ENCODE measurements at places on chromosomes 12 and 14.
A peak's percentile ranks its signal among the peaks of the same experiment; 100 is the strongest.

- DNase-seq: no peak
Observed at GRCh38 chr12:45131506-45131905, 80.6 kb upstream of the DBX2 start.

DNA sequence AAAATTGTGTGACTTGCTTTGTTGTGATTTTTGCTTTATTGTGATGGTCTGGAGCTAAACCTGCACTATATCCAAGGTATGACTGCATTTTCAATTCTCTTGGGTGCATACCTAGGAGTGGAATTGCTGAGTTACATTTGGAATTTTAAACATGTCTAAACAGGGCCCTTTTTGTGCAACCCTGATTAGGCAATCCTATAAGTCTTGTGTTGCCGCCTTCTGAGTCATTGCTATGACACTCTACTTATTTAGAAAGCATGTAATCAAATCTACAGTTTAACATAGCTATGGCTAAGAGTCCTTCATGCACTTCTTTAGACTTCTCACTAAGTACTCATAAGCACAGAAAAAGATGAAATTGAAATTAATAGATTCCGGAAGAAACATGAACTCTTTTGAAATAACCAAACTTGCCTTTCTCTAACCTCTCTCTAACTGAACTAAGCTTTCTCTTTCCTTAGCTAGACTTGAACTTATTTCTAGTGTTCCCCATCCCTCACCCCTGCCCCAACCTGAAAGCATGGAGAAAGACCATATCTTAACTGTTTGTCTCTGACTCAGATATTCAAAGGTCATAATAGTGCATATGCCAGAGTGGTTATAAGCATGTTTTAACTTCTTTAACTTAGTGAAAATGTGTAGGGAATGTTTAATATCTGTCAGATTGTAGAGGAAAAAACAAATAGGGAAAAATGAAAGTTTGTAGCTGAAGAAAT lies 203.0 kb downstream of the SNAPC1 start:
- no peak for DNase-seq

GRCh38 chr12:89576572-89577220 lies 50.8 kb upstream of the POC1B start:
- DNase-seq: no peak

GRCh38 chr14:81348061-81348460 lies 52.1 kb downstream of the STON2 start:
- no peak for DNase-seq

GRCh38 chr14:102565959-102566358 lies 26.5 kb upstream of the RCOR1 start:
- DNase-seq: no peak

- no peak for DNase-seq
Observed at GRCh38 chr12:56948881-56949280, 8.5 kb downstream of the RDH16 start.

DNA sequence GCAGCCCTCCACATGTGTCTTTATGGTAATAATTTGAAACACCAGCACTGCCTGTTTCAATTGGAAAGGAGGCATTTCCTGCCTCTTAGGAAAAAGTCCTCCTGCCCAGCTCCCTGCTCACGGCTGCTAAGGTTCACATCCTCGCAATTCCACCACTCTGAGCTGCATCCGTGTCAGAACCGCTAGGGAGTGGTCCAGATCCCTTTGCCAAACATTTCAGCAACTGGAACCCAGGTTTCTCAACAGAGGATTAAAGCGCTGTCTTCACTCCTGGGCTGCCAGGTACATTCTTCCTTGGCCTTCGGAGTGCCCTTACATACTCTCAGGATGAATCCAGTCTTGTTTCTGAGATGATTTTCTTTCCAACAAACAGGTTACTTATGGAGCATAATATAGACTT lies 23.3 kb downstream of the C14orf132 start:
- DNase-seq: no peak

DNA sequence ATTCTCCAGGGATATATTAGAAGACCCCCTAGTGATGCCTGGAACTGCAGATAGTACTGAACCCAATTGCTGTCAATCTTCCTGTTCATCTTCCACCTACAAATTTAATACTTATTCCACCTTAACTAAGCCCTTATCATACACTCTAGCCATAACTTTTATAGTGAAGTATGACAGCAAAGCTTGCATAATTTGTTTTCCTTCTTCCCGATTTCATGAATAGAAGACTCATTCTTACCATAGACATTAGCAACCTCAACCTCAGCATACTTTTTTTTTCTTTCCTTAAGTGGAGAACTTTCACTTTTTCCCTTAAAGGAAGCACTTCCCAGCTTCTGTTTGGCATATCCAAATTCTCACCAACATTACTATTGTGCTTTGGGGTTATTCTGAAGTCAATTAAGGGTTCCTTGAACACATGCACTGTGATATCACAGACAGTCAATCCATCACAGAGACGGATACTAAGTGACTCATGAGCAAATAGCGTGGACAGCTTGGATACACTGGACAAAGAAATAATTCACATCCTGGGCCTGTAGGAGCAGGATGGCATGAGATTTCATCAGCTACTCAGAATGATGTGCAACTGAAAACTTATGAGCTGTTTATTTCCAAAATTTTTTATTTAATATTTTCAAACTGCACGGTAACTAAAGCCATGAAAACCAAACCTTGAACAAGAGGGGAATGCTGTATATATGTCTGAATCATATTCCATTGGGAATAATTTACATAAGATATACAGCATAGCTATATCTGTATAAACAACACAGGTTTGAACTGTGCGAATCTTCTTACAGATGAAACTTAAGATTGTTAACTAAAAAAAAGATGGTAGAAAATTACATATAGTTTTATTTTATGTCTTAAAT lies 63.9 kb downstream of the SYT1 start:
- DNase-seq: no peak

DNA sequence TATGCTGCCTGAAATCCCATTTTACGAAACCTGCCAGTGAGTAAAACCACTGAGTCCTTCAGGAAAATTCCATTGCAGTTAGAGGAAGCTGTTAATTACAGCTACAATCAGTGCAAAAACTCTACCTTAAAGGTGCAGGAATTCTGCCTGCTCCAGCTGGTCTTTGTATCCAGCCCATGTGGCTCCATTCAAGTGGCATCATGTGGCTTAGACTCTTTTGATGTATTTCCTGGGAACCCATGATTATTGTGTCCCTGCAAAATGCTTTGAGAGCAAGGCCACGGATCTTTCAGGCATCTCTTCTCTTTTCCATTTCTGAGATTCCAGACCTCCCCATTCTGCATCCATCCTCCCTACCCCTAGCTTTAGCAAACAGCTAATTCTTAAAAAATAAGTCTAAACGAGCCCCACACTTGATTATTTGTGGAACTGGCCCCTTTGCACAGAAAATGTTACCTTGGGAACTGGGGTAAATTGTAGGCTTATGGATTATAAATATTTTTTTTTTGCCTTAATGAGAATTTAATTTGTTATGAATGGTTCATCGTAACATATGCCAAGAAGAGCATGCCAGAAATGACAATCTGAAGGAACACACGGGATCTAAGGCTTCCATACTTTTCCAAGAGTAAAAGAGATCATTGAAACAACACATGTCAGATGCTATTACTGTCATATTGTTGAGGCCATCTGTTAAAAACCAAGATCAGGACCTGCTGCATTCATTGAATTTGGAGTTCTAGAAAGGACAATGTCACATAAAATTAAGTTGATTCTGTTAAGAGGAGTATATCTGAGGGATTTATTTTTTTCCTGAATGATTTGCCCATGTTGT lies 144.6 kb downstream of the TPH2 start:
- DNase-seq: no peak

GRCh38 chr12:106285982-106286381 lies 16.6 kb upstream of the TCP11L2 start:
- DNase-seq: no peak

DNA sequence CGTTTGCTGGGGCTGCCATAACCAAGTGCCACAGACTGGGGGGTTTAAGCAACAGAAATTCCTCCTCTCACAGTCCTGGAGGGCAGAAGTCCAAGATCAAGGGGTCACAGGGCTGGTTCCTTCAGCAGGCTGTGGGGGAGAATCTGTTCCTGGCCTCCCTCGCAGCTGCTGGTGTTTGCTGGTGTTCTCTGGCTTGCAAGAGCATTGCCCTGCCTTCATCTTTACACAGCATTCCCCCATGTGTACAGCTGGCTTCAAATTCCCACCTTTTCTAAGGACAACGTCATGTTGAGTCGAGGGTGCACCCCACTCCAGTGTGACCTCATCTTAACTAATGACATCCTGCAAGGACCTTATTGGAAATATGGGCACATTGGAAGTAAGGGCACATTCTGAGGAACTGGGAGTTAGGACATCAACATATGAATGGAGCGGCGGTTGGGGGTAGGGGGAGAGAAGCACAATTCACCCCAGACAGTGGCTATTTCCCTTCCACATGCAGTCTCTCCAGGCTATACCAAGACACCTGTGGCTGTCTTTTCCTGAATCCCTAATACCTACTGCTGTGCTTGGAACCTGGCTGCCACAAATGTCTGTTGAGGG lies 123.6 kb downstream of the FOXN3 start:
- no peak for DNase-seq

- DNase-seq: no peak
Observed at GRCh38 chr12:92141591-92142121, 4.0 kb downstream of the BTG1 start.

DNA sequence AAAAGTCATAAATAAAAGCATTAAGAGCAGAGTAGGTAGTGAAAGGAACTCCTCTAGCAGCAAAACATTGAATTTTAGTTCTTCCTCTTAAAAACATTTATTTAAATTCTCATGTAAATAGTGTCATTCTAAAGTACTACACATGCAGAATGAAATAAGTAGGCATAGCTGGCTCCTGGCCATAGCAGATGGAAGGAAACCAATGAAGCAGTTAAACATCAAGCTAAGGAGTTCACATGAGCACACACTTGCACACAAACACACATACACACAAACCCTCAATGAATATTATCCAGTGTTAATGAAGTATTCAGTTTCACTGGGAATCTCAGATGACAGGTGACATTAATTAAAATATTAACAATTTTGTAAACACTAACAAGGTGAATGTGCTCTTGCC lies 69.3 kb downstream of the SLC35F4 start:
- no peak for DNase-seq

- DNase-seq: no peak
Observed at GRCh38 chr12:229441-230191, 15.7 kb upstream of the SLC6A12 start.

DNA sequence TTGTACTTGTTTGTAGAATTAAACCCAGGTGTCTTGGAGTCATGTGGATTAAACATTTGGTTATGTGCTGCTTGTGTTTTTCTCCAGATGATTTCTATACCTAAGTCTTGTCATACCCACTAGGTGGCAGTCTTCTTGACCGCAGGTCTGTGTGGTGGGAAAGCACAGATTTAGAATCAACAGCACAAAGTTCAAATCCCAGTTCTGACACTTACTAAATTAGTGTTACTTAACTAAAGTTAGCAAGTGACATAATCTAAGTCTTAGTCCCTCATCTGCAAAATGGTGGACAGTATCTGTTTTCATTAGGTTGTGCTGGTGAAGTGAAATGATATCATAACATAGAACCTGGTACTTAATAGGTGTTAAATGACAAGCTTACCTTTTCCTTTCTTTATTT lies 151.0 kb upstream of the ARHGAP5 start:
- no peak for DNase-seq

DNA sequence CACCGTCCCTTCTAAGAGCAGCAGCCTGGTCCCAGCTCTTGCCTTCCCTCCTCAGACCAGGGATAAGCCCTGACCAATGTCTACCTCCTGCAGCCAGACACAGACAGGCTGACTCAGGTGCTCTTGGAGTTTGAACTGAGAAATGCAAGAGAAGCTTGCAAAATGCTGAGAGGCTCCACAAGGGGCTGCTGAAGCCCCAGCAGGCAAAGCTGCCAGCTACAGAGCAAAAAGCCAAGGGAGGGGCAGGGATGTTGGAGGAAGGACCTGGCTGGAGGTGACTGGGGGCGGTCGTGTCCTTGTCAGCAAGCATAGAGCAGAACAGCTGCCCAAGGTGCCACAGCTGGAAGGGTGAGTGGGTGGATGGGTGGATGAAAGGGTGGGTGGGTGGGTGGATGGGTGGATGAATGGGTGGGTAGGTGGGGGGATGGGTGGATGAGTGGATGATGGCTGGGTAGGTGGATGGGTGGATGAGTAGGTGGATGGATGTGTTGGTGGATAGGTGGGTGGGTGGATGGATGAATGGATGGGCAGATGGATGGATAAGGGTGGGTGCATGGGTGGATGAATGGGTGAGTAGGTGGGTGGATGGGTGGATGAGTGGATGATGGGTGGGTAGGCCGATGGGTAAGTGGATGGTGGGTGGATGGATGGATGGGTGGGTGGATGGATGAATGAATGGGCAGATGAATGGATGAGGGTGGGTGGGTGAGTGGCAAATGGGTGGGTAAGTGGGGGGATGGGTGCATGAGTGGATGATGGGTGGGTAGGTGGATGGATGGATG lies 4.0 kb upstream of the INF2 start:
- DNase-seq: no peak

DNA sequence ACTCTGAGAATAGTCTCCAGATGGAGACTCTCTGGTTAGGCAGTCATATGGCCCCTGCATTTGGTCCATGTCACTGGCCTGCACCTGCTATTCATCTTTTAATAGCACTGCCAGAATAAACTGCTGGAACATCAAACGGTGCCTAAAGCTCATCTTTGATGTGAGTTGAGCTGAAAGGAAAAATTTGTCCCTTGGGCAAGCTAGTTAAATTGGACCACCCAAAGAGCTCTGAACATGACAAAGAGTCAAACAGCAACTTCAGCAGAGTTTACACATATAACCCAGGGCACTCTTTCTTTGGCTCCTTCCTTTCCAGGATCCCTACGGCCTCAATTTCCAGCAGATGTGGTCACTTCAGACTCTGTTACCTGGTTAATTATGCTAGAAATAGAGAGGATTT lies 269.9 kb downstream of the RPL10L start:
- no peak for DNase-seq

DNA sequence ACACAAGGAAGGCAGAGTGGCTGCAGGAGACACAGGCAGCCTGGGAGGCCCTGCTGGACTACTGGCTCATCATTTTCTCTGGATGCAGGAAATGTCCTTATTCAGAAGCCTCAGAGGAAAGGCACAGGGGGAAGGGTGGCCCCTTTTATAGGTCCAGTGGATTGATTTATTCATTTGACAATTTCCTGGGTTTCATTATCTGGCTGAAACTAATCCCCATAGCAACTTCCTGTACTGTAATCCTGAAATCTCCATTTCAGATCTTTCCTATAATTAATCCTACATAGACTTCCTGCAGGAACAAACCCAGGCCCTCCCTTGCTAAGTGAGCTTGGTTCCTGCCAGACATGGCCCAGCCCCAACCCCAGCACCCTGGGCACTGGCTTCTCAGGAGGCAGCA lies 23.0 kb downstream of the KRT76 start:
- DNase-seq: no peak

- peak; percentile 47 for DNase-seq
Observed at GRCh38 chr14:103606963-103607668, 21.9 kb upstream of the KLC1 start.

DNA sequence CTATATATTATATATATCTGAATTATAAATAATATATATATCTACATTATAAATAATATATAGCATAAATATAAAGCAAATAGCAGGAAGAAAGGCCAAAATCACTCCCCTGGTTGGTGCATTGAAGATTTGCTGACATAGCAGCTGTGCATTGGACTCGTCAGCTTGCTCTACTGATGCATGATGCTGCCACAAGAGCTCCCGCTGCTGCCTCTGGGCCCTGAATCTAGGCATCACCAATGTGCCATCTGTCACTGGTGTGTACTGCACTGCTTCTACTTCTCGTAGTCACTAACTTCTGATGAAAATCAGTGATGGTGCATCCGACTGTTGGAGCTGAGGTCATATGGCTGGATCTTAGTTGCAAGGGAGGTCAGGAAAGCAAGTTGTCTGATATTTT lies 205.0 kb downstream of the ADAMTS20 start:
- no peak for DNase-seq

Measured in activated T-cell treated with anti-CD3 and anti-CD28 coated beads for 48 hours (primary cell).